ENCODE measurements at places on chromosomes 5 and 9. TPM values are rescaled to one million over a fixed set of nuclear protein-coding genes. Genes with fewer than 3 reads are reported as not detected.

The NRARP gene
- total RNA-seq, result 49.1 TPM

DNA sequence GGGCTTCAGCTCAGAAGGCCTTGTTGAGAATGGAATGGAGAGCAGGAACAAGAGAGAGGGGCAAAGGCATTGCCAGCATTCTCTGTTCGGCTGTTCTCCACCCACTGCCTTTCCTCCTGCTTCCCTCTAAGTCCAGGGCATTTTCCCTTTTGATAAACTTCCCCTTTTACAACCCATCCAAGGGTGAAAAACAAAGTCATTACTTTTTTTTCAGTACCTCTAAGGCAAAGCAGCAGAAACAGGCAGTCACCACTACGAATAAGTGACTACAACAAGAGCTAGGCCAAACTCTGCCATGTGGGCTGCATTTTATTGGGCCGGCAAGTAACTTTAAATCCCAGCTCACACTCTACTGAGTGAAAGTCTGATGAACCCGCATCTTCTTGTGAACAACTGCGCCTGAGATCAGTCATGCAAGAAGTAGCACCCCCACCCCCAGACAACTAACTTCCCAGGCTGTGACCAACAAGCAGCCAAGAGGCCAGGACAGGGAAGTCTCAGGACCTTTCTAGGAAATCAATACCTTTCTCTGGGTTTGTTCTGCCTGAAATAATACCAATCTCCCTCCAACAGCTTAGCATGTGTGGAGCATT is 13.1 kb downstream of the IL7R start:
- no peak for DNase-seq

The OGN gene
- total RNA-seq, result 2.6 TPM

The PCDHB9 gene
- 1.7 TPM for total RNA-seq

The ARSK gene
- total RNA-seq, result 0.76 TPM

- no peak for DNase-seq
Observed at GRCh38 chr9:80156262-80156661, 584.5 kb downstream of the TLE4 start.

DNA sequence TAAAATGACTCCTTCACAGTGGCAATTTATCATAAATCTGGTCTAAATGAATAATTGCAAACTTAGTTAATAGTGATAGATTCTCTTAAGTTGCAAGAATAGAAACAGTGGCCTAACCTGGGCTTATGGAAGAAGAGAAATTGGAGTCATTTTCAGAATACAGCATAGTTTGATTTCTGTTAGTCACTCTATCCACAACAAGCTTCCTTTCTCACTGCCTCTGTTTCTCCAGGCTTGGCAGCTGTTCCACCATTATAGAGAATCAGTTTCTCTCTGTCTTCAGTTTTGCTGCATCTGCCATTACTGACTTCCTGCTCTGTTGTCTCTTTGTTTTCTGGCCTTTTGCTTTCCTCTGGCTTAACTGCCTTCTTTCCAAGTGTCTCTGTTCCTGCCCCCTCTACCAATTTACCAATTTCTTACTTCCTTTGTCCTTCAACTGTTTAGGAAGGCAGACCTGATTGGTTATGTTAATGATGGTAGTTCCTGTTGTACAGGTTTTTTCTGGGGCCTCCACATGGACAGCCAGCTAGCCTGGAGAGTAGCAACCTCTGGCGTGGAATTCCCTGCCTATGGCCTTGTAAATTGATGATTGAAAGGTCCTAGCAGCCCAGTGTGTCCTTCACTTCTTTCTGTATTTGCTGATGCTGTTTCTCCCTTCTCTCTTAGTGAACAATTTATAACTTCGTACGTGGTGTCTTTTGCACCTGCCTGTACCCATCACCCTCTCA is 75.9 kb upstream of the RASGRF2 start:
- no peak for DNase-seq

DNA sequence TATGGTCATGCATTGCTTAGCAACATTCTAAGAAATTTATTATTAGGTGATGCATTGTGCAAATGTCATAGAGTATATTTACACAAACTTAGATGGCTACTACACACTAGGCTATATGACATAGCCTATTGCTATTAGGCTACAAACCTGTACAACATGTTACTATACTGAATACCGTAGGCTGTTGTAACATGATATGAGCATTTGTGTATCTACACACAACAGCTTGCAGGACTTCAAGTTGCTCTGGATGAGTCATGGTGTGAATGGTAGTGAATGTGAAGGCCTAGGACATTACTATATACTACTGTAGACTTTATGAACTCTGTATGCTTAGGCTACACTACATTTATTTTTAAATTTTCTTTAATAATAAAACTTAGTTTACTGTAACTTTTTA is 107.2 kb upstream of the MAMDC2 start:
- DNase-seq, result no peak

DNA sequence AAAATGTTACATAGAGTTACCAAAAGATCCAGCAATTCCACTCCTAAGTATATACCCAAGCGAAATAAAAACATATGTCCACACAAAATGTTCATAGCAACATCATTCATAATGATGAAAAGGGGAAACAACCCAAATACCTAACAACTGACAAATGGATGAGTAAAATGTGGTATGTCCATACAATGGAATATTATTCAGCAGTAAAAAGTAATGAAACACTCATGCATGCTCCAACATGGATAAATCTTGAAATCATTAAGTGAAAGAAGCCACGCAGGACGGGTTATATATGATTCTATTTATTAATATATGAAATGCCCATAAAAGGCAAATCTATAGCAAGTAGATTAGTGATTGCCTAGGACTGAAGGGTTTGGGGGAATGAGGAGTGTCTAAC is 6.0 kb downstream of the DENND1A start:
- DNase-seq, result no peak

The CKMT2 gene
- total RNA-seq, result 1.1 TPM

Data from Peyer's patch (tissue), 4 donors.